Stimulated activated CD4-positive, alpha-beta T cell treated with anti-CD3 and anti-CD28 coated beads, Interleukin-1b, Interleukin-23, amount 100 ng/mL, for 24 hours (primary cell): ENCODE measurements at places on chromosomes 4 and X.

DNA sequence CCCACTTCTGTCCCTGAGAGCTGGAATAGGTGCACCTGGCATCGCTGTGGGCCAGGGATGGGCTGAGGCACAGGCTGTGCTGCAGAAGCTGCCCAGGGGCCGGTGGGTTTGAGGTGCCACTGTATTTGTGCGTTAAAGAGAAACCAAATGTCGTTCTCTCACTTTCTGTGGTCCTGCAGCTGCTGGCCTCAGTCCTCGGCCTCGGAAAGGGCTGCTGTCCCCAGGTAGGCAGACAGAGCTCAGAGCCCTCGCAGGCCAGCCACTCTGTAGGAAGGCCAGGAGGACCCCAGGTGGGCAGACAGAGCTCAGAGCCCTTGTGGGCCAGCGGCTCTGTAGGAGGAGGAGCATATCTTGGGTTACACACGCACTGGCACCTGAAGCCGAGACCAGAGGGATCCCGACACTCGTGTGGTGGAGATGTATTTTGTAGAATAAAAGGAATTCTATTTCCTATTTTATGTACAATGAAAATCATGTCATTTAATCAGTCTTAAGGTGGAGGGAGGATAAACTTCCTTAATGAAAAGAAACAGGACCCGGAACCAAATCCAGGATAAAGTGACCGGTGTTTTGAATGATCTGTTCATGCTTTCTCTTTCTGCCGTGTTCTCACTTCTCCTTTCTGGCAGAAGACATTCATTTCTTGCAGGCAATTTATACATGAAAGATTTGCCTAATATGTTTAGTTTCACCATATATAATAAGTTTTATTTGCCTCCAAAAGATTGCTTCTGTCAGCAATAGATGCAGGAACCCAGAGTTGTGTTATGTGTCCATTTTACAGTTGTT, 54.4 kb upstream of the HGFAC start:
- no peak for DNase-seq

DNA sequence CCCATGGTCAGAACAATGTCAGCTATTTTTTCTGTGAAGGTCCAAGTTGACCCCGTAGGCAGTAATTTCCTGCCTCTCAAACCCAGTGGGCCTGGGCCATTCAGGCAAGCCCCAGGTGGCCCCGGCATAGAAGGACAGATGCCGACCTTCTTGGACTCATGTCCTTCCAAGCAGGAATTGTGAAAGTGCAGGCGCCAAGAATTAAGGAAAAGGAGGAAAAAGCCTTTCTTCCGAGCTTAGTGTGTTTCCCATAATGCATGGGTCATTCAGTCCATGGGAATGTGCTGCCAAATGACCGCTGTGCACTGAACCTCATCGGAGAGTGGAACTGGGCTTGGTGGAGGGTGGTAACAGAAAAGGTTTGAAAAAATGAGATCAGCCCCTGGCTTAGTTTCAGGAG, 196.5 kb upstream of the HS3ST1 start:
- no peak for DNase-seq

GRCh38 chrX:55451141-55451540, 786 bp upstream of the MAGEH1 start:
- no peak for DNase-seq

DNA sequence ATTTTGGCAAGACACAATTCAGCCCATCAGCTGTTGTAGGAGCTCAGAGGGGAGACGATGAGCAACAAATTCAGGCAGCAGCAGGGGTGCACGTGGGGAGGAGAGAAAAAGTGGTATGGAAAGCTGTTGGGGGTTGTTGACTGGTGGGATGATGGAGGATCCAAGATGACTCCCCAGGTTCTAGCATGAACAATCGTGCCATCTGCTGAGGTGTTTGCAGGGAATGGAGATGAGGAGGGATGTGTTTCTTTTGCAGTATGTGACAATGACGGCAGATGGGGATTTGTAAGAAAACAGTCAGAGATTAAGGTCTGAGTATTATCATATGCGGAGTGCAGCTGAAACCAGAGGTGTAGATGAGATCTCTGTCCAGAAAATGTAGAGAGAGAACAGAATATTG, 63.3 kb downstream of the SEL1L3 start:
- DNase-seq = no peak

DNA sequence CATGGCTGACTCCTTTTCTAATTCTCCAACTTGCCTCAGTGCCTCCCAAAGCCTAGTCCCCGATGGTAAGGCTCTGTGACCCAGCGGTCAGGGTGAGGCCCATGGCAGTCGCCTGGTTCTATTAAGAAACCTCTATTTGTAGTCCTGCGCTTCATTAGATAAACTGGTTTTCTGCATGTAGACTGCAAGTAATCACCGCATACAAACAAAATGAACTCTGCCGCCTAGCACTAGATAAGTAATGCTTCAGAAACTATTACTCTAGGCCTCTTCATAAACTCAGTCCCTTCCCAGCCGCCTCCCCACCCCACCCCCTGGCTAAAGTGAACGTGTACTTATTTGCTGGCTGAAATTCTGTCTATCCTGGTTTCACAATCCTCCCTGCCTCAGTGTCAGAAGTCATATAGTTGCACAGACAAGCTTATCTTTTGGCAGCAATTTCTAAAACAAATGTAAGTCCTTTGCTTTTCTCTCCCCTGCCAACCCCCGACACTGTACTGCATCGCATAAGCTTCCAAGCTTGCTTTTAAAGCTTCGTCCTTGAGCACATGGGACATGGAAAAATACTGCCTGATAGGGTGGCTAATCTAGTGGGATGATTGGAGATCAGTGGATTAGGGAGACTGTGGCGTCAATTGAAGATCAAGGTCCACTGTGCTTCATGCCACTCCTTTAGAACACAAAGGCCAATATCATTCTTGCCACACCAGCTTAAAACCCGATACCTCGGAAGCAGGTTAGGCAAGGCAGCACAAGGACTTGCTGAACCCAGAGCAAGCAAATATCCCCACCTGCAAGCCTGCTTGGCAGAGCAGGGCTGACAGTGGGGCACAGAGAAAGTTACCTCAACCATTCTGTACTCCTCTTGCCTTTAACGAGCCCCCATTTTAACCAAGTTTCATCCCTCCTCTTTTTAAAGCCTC, 125.8 kb downstream of the IRF2 start:
- DNase-seq = no peak

GRCh38 chrX:41265615-41266014, 68.3 kb upstream of the DDX3X start:
- peak; percentile 37 for DNase-seq

DNA sequence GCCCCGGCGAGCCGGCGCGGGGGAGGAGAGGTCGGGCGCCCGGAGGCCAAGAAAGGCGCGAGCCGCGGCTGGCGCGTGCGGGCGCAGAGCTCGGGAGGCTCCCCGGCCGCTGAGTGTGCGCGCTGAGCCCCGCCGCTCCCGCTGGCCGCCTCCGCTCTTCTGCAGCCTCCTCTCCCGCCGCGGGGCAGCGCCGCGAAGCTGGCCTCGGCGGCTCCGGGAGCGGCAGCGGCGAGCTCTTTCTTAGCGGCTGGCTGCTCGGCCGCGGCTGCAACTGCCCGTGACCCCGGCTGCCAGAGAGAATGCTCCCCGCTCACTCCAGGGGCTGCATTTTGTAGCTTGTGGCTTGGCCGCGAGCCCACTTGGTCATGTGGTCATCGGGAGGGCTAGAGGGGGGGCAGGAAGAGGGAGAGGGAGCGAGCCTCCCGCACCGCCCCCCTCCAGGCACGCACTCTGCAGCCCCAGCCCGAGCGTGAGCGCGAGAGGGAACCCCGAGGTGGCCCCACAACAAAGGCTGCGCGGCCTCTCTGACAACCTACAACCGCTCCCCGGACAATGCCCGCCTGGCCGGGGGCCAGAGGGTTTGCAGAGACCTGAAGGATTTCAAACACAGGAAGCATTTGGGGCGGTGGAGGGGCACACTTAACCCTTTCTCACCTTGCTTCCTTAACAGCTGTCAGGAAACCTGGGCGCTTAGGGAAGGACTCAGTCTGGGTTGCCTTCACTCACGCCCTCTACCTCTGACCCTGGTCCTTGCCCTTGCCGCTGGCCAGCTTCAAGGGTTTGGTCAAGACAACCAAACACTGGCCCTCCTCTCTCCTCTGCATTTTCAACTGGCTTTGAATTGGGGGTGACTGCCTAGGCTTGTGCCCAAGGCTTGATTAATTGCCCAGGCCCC, at the start of gene APLN:
APLN (minus strand) TSS at position 305 of the 895 bp plus-strand sequence. CDS start 326 bp downstream, outside the sequence.
- no peak for DNase-seq

DNA sequence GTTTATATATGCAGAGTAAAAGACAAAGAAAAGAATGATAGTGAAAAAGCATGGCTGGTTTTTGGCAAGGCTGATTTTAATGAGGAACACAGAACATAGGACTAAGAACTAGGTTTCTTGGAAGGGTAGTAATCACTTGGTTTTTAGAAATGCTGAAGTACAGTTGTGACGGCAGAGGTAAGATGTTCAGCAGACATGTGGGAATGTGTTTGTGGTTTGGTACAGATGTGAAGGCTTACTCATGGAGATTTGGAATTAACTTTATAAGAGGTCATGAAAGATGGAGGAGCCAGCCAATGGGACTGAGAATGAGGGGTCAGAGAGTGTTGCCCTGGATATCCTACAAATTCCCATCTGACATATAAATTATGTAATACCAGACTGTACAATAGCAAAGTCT, 243.6 kb downstream of the NPFFR2 start:
- no peak for DNase-seq

DNA sequence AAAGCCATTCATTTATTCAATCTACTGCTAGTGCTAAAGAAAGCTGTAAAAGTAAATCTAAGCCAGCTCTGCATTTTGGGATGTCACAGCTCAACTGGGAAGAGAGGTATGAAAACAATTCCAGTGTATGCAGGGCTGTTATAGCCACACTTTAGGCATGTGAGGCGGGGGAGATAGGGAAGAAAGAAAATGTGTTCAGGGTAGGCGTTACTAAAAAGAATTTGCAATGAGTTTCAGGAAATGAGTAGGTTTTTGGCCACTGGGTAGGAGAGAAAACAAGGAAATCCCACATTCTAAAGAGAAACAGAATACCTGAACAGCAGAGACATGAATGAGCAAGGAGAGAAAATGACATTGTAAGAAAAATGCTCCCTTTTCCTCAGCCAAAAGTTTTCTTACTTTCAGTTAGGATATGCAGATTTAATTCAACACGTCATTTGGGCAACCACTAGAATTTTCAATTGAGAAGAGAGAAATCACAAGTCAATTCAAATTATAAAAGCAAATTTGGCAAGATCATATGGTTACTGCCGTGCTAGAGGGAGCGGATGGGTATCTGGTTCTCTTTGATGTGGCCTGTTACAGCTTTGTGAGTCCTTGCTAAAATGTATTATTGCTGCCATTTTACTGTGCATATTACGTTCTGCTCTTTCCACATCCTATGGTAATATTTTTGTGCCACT, 226.3 kb downstream of the KCNIP4 start:
- no peak for DNase-seq

- DNase-seq = no peak
Observed at GRCh38 chr4:152052451-152053057, 291.7 kb upstream of the GATB start.

DNA sequence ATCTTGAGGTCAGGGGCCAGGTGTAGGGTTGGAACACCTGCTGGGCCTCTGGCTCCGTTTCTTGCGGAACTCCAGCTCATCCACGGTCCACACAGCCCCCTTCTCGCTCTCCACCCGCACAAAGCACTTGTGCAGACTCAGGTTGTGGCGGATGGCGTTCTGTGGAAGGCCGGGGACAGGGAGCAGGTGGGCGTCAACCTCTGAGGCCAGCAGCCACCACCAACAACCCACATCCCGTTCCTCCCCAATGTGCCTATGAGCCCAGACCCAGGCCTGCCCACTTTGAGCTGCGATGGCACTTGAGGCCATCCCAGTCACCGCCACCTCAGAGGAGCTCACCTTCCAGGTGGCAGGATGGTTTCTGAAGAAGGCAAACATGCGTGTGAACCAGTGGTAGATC, 13.2 kb downstream of the FOXP3 start:
- DNase-seq = no peak

DNA sequence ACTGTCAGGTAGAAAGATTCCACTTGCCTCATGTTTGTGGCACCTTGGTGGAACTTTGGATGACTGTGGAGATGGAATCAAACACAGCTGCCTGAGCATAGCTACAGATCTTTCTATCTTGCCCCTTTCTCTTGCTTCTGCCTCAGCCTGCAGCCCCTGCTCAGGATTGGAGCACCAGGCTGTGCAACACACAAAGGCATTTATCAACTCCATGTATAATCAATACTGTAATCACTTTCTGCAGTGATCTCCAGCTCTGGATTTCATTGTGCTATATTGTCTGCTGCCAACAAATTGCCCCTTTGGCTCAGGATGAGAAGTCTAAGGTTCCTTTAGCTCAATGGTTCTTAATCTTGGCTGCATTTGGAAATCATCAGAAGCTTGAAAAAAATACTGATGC, 86.3 kb upstream of the PRPS1 start:
- no peak for DNase-seq

DNA sequence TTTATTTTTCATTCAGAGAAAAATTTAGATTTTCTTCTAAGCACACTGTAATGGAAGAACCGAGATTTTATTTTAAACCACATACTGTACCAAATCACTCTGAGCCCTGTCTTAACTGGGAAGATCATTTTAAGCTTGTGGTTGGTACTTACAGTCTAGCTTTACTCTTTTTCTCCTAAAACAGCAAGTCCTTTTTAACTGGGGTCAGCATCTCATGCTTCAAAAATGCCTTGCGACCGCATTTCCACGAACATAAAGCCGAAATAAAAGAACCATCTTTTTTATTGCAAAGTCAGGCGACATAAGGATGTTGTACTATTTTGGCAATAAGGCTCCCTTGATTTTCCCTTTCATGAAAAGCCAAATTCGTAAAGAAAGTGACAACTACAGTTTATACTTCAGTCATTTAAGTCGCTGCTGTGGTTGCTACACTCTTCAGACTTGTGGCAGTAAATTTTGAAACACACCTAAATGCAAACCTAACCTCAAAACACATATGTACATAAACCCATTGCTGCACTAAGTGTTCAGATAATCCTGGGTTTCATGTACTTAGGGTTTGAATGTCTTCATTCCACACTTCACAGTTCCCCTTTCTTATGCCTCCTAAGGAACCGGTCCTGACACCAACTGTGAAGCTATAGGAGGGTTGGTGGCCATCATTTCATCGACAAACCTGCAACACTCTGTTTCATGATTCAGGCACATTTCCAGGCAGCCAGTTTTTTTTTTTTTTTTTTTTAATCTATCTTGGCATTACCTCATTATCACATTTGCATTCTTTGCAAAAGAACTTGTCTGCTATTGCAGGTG, 3.0 kb downstream of the STOX2 start:
- no peak for DNase-seq

DNA sequence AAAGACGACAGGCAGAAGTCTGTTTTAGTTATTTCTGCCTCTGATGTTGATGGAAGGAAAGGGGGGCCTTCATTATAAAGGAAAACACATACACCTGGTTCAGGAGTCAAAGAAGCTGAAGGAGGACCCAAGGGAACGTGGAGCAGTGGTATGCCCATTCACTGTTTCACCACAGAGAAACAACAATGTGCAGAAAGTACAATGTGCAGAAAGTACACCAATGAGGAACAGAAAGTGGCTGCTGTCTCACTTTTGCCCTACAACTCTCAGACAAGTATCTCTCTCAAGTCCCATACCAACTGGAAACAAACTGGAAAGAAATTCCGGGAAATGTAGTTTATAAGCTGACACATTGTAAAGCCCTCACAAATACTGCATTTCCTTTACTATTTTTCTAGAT, 564.5 kb downstream of the TRAM1L1 start:
- DNase-seq = no peak
